ENCODE measurements at places on chromosomes 5 and 9. TPM values are rescaled to one million over a fixed set of nuclear protein-coding genes. Genes with fewer than 3 reads are reported as not detected.

GRCh38 chr5:140318792-140319191, 15.9 kb upstream of the PFDN1 start:
- H3K4me1 ChIP-seq, result no peaks in the 10 kb centered on the region
- H3K27ac ChIP-seq, result no peak overlapping the region
- H3K27me3 ChIP-seq, result peaks cover 2% of the 10 kb centered on the region
- no peaks in the 10 kb centered on the region for H3K36me3 ChIP-seq

DNA sequence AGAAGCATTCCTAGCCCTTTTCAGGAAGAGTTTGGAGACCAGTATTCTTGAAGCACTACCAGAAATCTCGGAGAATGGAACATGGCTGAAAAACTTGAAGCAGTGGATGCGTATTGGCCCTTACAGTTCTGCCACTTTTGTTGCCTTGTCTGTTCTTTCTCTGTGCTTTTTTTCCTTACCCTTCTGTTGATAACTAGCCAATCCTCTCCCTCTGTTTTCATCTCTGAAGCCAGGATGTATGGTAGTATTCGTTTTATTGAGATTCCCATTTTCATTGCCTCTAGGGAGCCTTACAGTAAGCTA, 564 bp upstream of the CCNH start:
- no peak for DNase-seq
- H3K4me3 ChIP-seq, result peak overlapping the region; percentile 99
- peaks cover 29% of the 10 kb centered on the region for H3K36me3 ChIP-seq
- H3K27me3 ChIP-seq, result peaks cover 4% of the 10 kb centered on the region

GRCh38 chr5:141908796-141909195, 14.9 kb upstream of the DELE1 start:
- DNase-seq, result no peak
- H3K27ac ChIP-seq, result no peak overlapping the region
- H3K36me3 ChIP-seq, result no peaks in the 10 kb centered on the region
- H3K4me3 ChIP-seq, result no peak overlapping the region
- H3K4me1 ChIP-seq, result peaks cover 2% of the 10 kb centered on the region
- peaks cover 17% of the 10 kb centered on the region for H3K27me3 ChIP-seq

DNA sequence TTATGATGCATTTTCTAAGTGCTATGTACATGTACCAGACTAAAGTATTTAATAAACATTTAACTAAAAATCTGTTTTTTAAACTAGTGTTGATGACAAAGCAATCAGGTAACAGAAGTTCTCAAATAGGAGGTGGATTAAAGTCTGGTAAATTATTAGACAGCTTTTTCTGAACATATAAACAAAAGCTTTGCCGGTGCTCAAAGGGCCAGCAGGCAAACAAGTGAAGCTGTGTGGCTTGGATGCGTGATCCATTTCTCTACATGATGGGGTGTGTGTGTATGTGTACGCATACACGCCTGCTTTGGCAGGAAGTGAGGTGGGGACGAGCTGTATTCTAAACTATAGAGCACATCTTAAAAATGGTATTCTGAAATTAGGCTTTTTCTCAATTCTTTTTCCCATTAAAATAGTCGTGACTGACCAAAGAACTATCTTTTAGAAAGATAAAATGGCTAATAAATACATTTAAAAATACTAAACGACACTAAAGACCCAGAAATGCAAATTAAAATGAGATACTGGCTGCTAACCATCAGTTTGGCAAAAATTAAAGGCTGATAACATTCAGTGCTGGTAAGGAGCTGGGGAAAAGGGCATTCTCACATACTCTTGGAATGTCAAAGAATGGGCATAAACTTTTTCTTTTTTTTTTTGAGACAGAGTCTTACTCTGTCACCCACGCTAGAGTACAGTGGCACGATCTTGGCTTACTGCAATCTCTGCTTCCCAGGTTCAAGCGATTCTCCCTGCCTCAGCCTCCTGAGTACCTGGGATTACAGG, 174.0 kb downstream of the MAPKAP1 start:
- H3K4me1 ChIP-seq, result peaks cover 26% of the 10 kb centered on the region
- H3K4me3 ChIP-seq, result no peak overlapping the region
- no peak for DNase-seq
- no peak overlapping the region for H3K27ac ChIP-seq
- no peaks in the 10 kb centered on the region for H3K27me3 ChIP-seq

- peaks cover 57% of the 10 kb centered on the region for H3K4me1 ChIP-seq
- no peaks in the 10 kb centered on the region for H3K27me3 ChIP-seq
- no peak overlapping the region for H3K27ac ChIP-seq
- no peak overlapping the region for H3K4me3 ChIP-seq
- H3K36me3 ChIP-seq, result peaks cover 2% of the 10 kb centered on the region
Observed at GRCh38 chr5:148807851-148808250, 18.6 kb upstream of the ADRB2 start.

DNA sequence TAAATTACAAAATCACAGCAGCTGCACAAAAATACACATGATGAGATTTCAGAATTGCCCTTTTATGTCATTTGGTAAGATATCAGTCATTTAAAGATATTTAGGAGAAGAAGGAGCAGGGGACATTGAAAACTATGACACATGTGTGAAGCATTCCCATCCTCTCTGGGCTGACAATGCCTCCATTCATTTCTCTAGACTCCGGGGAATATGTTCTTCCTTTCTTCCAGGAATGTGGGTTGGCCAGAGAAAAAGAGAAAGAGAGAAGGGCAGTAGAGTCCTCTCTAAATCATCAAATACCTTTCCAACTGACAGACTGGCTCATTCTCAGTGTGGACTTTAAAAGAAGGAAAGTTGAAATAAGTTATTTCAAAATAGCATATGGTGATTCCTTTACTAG, 205.6 kb upstream of the ADAMTSL1 start:
- H3K27me3 ChIP-seq, result no peaks in the 10 kb centered on the region
- H3K4me1 ChIP-seq, result no peaks in the 10 kb centered on the region
- no peaks in the 10 kb centered on the region for H3K36me3 ChIP-seq
- DNase-seq, result no peak
- H3K27ac ChIP-seq, result no peak overlapping the region

- no peak overlapping the region for H3K4me3 ChIP-seq
- peaks cover 14% of the 10 kb centered on the region for H3K27me3 ChIP-seq
- H3K27ac ChIP-seq, result no peak overlapping the region
- no peak for DNase-seq
- H3K4me1 ChIP-seq, result peaks cover 5% of the 10 kb centered on the region
Observed at GRCh38 chr9:786405-786804, 55.1 kb upstream of the DMRT1 start.

- no peaks in the 10 kb centered on the region for H3K36me3 ChIP-seq
- no peaks in the 10 kb centered on the region for H3K27me3 ChIP-seq
Observed at GRCh38 chr5:166436872-166437271, 1854.6 kb upstream of the WWC1 start.

DNA sequence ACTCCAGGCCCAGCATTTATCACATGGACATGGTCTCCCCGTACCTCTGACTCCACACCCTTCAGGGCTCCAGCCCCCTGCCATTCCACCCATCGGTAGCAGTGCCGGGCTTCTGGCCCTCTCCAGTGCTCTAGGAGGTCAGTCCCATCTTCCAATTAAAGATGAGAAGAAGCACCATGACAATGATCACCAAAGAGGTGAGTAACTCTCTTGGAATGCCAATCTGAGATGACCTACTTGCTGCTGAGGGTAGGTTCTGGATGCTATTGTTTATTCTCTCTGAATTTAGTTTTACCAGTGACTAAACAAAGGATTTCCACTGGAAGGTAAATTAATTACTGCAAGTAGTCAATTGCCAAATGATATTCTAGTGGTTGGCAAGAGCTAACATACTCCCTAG, 80.8 kb downstream of the TLE4 start:
- H3K4me3 ChIP-seq, result no peak overlapping the region
- peaks cover 22% of the 10 kb centered on the region for H3K36me3 ChIP-seq
- no peak for DNase-seq
- H3K27me3 ChIP-seq, result no peaks in the 10 kb centered on the region
- H3K4me1 ChIP-seq, result peaks cover 2% of the 10 kb centered on the region

The VLDLR gene
- 12.6 TPM for total RNA-seq

The ZDHHC21 gene
- total RNA-seq, result 14.2 TPM

The SOHLH1 gene
- not detected for total RNA-seq

The C9 gene
- total RNA-seq, result not detected

The CCL19 gene
- total RNA-seq, result not detected

The ST6GALNAC6 gene
- total RNA-seq, result 60.7 TPM

Data from activated T-helper 2 cell treated with anti-CD3 and anti-CD28 coated beads, Interferon-gamma antibody, Interleukin-2, Interleukin-4, amounts not matched to agents 10 μg/mL and 5 μg/mL and 100 μg/mL, durations not matched to agents 14 hours and 24 hours and 36 hours (primary cell).